Fibroblast of skin of right quadriceps (primary cell): ENCODE measurements at places on chromosomes 4 and X.

DNA sequence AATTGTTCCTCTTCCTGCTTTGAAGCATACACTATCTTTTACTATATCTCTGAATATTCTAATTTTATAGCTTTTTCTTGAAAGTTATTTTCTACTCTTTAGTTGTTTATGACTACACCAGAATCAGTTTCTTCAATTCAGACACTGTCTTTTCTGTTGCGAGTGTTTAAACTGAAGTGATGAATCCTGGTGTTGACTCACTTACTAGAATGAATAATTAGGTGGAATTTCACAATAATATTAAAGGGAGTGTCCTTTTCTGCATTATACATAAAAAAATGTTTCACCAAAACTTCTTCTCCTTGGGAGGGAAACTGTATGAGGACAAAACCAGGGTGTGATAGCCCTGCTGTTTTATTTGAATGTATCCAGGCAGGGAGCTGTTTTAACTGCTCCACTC, 1383.1 kb downstream of the C4orf33 start:
- peak; percentile 31 for DNase-seq

DNA sequence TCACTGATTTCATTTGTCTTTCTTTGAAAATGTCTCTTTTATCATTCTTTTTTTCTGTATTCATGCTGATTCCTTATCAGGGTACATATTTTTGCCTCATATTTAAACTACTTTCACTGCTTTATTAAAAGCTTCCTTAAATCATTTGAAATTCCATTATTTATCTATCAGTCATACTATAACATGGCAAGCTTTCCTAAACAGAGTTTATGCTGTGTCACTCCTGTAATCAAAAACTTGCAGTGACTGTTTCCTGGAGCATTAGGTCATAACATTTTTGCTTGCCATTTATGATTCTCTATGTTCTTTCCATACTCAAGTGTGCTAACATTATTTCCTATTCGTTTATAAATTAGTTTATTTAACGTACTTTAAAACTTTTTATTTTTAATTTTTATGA, 203.7 kb downstream of the BMPR1B start:
- peak; percentile 10 for DNase-seq

- DNase-seq: peak; percentile 97
These were observed 15.3 kb downstream of the CCNG2 start for GRCh38 chr4:77172336-77172735.

DNA sequence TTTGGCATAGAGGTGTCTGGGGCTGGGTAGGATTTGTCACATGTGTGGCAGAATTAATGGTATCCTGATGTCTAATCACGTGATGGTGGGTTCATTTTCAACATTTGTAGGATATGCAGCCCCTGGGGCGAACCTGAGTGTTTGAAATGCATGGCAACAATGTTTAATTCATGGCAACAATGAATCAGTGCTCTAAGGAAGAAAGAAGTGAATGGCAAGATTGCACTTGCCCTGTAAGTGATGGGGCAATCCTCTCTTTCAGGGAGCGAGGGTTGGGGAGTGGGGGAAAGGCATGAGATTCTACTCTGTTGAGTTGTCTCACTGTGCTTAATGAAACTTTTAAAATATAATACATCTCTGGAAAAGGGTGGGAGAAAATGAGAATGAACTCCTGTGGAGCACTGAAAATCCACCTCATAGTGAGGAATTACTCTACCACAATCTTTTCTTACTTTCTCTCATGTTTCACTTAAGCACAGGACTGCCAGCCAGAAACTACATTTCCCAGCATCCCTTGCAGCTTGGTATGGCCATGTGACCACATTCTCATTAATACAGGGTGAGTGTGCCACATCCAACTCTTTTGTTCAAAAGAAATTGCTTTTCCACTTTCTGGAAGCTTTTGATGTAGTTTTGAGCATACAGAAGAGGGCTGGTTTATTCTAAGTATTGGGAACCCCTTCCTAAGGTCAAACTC, 64.0 kb upstream of the PGM2 start:
- no peak for DNase-seq

DNA sequence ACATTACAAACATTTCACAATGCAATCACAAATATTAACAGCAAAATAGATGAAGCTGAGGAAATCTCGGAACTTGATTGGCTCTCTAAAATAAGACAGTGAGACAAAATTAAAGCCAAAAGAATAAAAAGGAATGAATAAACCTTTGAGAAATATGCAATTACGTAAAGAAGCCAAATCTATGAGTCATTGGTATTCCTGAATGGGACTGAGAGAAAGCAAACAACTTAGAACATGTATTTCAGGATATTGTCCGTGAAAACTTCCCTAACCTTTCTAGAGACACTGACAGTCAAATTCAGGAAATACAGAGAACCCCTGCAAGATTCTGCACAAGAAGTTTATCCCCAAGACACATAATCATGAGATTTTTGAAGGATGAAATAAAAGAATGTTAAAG, 48.4 kb upstream of the SPANXN2 start:
- no peak for DNase-seq

GRCh38 chr4:119315036-119315435, 6.9 kb downstream of the FABP2 start:
- peak; percentile 23 for DNase-seq

GRCh38 chrX:107485013-107485412, 35.6 kb downstream of the FRMPD3 start:
- peak; percentile 1 for DNase-seq

DNA sequence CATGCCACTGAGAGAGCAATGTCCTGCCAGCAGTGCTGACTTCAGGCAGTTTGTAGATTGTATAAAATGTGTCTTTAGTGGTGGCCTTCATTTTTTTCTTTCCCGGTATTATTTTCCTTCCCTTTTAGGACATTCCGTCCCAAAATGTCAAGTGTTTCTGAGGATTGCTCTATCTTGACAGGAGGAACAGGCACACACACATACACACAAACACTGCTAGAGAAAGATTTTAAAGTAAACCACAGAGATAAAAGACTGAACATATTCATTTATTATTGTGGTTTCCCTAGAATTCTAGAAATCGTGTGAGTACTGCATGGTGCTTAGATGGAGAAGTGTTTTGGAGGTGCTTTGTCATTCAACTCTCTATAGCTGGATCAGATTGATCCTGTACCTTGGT, 111.9 kb downstream of the GABRB1 start:
- DNase-seq: no peak

GRCh38 chr4:3771164-3771809, 5.1 kb downstream of the ADRA2C start:
- no peak for DNase-seq

GRCh38 chrX:129980540-129981199, 1.8 kb upstream of the BCORL1 start:
- DNase-seq: no peak
